ENCODE measurements at places on chromosomes 1 and 21.

DNA sequence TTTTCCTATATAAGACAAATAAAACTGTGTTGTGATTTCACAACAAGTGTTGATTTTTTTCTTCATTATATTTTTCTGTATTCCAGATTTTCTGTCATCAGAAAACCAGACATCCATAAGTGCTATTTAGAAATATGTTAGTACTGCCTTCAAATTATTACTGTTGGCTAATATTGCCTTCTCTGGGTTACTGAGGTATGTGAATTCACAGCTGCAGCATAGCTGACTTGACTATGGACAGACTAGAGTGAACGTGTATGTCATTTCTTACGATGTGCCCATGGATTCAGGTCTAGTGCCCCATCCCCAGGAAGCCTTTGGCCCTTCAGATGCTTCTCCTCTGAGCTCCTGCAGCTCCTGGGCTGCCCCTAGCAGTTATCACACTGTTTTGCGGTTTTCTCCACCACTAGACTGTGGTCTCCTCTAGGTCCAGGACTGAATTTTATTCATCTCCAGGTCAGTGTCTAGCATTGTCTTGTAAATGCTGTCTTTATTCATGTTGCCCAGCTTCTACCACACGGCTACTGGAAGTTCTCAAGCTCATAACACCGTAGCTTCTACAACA is 118.5 kb downstream of the FGGY start:
- no peak for DNase-seq

DNA sequence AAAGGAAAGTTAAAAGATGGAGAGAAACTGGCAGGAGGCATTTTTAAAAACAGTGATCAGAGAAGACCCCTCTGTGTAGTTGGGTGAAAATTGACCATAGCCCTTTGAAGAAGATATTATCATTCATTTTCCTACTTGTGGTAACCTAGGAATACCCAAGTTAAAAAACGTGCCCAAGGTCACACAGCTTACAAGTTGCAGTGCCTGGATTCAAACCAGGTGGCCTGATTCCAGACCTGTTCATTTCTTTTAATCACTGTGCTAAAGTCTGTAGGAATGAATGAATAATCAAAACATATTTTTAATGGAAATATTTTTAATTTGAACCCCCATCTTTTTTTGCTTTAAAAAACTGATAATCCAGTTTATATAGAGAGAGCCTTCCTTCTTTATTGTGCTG is 35.6 kb downstream of the MARK1 start:
- DNase-seq = no peak

DNA sequence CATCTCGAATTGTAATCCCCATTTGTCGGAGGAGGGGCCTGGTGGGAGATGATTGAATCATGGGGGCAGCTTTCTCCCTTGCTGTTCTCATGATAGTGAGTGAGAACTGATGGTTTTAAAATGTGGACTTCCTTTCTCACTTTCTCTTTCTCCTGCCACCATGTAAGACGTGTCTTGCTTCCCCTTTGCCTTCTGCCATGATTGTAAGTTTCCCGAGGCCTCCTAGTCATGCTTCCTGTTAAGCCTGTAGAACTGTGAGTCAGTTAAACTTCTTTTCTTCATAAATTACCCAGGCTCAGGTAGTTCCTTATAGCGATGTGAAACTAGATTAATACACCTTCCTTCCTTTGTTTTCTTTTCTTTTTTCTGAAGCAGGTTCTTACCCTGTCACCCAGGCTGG is 13.9 kb downstream of the DNAJC6 start:
- no peak for DNase-seq

DNA sequence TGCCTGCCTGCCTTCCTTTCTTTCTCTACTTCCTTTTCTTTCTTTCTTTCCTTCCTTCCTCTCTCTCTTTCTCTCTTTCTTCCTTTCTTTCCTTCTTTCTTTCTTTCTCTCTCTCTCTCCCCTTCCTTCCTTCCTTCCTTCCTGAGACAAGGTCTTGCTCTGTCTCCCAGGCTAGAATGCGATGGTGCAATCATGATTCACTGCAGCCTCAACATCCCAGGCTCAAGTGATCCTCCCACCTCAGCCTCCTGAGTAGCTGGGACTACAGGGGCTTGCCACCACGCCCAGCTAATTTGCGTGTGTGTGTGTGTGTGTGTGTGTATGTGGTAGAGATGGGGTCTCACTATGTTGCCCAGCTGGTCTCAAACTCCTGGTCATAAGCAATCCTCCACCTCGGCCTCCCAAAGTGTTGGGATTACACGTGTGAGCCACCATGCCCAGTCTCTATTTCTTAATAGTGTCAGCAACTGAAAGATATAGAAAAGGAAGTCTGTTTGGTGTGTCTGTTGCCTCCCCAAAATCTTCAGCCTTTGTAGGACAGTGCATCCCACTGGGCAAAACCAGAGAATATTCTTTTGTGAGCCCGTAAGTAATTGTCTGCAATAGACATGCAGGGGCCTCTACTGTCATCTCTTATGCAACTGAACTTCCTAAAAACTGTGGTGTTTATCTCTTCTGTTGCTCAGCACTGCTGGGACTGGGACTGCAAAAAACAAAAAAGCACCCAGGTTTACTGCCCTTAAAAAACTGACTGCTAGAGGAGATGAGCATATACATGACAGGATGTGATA is 20.9 kb upstream of the RAB4A start:
- peak; percentile 96 for DNase-seq

- DNase-seq = no peak
Measured at GRCh38 chr1:110783292-110783918, 89.5 kb upstream of the CD53 start.

DNA sequence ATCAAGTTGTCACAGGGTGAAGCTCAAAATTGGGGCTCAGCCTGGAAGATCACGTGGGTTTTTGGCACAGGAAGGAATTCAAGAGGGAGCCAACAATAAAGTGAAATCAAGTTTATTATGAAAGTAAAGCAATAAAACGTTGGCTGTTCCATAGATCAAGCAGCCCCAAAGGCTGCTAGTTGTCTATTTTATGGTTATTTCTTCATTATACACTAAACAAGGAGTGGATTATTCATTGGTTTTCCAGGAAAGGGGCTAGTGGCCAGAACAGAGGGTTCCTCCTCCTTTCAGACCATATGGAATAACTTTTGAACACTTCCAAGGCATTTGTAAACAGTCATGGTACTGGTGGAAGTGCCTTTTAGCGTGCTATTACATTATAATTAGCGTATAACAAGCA is 723.5 kb upstream of the ADAMTS5 start:
- no peak for DNase-seq

GRCh38 chr21:24027396-24027795 is 1579.9 kb downstream of the MRPL39 start:
- no peak for DNase-seq

DNA sequence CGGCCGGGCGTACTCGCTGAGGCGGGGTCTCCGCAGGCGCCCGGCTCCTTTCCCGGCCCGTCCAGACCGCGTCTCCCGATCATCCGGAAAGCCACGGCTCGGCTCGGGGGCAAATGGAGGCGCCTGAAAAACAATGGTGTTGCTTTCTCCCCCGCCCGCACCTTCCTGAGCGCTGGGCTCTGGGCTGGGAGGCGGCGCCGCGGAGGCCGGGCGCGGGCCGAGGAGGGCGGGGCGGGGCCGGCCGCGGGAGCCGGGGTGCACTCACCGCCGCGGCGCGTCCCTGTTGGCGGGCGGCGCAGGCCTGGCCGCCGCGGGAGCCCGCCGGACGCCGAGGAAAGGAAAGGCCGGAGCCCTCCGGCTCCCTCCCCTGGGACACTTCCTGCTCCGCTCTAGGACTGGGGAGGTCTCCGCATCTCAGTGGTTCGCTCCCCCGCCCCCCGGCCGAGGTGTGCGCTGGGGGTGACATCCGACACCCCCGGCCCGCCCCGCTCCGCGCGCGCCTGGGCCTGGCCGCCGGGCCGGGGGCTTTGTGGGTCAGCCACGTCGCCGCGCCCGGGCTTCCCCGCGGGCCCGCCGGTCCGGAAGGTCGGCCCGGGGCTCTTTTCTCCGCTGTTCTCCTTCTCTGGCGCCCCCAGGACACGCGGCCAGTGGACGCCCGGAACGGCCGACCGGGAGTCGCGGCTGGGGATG is at the start of gene ZNF496:
TSS of gene ZNF496 (minus strand) at position 343 of the 690 bp plus-strand sequence. CDS start 2,289 bp downstream, outside the sequence.
- DNase-seq = no peak

- no peak for DNase-seq
Measured at GRCh38 chr1:100075773-100076172, 57.0 kb downstream of the SASS6 start.

GRCh38 chr1:202011994-202012393 is 1.6 kb downstream of the ELF3 start:
- DNase-seq = no peak

DNA sequence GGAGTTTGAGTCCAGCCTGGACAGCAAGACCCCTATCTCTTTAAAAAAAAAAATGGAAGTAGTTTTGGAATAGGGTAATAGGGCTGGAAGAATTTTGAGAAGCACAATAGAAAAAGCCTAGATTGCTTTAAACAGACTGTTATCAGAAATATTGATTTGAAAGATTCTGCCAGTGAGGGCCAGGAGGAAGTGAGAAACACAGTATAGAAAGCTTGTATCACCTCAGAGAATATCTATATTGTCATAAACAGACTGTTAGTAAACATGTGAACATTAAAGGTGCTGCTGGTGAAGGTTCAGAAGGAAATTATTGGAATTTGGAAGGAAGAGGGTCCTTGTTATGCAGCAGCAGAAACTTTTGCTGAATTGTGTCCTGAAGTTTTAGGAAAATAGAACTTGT is 24.8 kb upstream of the PSEN2 start:
- DNase-seq = no peak

- DNase-seq = peak; percentile 41
Measured at GRCh38 chr1:221708987-221709386, 32.9 kb downstream of the DUSP10 start.

DNA sequence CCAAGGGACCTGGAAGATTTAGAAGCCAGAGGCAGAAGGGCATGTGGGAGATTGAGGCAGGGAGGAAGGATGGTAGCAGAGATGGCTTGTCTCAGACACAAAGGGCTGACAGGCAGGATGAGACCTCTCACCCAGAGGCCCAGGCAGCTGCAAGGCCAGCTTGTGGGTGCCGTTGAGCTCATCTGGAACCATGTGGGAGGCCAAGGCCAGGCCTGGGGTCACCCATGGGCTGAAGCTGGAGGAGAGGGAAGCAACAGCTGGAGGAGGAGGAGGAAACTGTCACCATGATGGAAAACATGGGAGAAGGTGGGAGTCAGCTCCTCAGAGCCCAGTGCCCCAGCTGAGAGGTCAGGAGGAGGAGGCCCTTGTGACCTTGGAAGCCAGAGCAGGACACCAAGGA is 6.4 kb downstream of the CRABP2 start:
- no peak for DNase-seq

DNA sequence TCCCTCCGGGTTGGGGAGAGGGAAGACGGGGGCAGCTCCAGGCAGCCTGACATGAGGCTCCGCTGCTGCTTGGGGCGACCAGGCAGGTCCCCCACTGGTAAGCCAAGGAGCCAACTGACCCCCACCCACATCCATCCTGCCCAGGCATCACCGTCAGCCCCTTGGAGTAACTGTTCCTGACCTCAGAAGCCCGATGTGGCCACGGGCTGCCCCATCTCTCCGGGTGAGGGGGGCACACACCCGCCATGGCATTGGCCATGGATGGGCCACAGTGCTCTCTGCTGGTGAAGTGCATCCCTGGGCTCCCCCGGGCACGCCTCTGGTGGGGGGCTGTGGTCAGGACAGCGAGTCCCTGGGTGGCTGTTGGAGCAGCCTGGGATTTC is 100.0 kb downstream of the CRYAA start:
- DNase-seq = no peak

GRCh38 chr1:219283541-219283940 is 109.9 kb downstream of the LYPLAL1 start:
- no peak for DNase-seq

GRCh38 chr1:217861658-217862057 is 230.5 kb downstream of the SPATA17 start:
- no peak for DNase-seq
